ENCODE measurements at places on chromosomes 3 and 15.

GRCh38 chr3:37718632-37719031 lies 143.0 kb upstream of the CTDSPL start:
- DNase-seq, result no peak

- no peak for DNase-seq
Measured at GRCh38 chr15:63188247-63188925, 1.0 kb upstream of the RAB8B start.

DNA sequence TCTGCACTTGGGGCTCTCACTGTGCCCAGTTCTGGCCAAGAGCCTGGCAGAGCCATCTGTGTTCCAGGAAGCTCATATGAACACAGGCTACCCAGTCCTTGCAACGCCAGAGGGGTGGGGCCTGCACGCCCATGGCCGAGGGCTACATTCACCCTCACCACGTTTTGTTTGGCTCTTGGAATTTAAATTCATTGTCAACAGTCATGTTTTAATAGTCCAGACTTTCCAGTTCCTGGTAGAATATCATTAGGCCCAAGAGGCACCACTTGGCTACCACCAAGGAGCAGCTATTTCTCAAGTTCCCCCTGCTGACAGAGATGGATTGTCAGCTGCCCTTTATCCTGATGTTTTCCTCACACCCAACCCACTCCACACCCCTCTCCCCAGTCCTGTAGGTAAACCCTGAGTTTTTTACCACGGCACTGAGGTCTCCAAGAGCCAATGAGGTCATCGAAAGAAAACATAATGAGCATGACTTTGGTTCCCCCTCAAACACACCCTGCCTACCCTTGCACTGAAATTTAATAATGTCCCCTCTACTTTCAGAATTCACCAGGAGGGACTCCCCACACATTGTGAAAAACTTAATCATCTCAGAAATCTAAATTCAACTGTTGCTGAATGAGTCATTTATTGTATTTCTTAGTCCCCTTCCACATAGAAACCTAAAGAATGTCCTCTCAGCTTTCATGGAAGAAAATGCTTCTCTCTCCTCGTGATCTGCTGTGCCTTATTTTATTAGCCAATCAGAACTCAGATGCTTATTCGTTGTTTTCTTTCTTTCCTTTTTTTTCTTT lies 125.1 kb downstream of the SHQ1 start:
- DNase-seq, result peak; percentile 56

DNA sequence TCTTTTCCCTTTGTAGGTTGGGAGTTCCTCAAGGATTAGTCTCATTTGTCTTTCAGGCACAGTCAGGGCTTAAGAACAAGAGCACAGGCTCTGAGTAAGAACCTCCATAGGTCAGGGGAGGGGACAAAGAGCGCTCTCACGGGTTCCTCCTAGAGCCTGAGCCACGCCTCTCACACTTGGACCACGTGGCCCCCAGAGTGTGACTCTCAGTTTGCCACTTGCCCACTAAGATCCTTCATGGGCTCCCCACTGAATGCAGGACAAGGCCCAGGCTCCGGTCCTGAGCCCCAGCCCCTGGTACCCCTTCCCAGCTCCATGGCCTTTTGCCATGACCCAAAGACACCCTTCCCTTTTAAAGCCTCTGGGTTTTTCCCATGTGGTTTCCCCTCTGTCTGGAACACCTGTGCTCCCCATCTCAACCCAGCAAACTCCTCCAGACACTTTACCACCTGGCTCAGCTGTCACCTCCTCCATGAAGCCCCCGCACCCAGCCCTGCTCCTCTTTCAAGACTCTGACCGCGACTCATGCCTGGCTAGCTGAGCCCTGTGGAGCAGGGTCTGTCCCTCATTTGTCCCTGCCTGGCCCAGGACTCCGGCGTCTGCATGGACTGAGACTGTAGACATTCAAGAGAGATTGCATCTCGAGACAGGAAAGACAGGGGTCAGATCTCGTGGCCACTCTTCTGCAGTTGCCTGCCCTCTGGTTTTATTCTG lies 32.7 kb downstream of the IQSEC1 start:
- no peak for DNase-seq

GRCh38 chr15:73530649-73531048 lies 87.7 kb downstream of the REC114 start:
- no peak for DNase-seq

GRCh38 chr15:75867449-75867848 lies 24.2 kb downstream of the UBE2Q2 start:
- no peak for DNase-seq

DNA sequence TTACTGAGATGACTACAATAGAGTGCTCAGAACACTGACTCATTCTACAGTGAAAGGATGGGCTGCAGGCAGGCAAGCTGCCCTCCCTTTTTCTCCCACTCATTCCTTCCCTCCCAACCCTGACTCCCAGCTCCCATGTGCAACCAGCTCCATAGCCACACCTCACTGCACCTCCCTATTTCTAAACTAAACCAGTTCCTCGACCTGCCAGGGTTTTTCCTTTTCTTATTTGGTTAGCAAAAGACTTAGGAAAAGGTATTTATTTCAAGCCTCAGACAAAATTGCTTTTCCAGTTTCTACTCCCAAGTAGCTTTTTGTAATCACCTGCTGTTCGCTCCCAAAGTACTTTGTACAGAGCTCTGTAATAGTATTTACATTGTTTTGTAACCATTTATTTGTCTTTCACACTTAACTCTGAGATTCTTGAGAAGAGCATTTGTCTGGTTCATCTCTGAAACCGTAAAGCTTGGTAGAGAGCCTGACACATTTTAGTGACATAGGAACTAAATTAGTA lies 2.2 kb downstream of the AADAC start:
- DNase-seq, result no peak

GRCh38 chr3:30512576-30512975 lies 93.8 kb upstream of the TGFBR2 start:
- no peak for DNase-seq

DNA sequence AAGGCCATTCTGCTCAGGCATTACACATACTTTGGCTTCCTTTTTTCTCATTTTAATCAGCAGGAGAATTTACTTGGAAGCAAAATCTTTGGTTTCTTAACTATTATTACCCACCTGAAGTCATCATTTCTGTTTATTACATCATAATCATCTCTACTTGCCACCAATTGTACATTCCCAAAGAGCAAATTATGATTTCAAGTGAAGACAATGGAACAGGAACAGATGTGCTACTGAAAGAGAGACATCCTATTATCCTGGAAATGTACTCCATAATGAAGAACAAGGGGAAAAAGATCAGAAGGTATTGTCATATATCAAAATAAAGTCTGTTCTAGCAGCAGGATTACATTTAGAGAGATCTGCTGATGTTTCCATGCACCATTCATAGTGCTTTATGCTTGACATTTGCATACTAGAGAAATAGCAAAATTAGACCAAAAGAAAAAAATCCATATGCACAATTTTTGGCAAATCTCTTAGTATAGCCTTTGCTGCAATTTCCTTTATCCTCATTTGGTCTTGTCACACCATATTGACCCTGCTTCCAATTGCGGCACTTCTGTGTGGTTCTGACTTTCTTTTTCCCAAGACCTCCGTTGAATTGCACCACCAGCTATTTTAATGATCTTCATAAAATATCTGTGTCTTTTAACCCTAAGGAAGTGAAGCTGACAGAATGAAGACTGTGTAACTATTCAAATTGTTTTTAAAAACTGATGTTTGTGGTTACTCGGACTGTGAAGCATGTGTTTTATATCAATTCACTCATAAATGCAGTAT lies 683.8 kb downstream of the ZNF385D start:
- no peak for DNase-seq

DNA sequence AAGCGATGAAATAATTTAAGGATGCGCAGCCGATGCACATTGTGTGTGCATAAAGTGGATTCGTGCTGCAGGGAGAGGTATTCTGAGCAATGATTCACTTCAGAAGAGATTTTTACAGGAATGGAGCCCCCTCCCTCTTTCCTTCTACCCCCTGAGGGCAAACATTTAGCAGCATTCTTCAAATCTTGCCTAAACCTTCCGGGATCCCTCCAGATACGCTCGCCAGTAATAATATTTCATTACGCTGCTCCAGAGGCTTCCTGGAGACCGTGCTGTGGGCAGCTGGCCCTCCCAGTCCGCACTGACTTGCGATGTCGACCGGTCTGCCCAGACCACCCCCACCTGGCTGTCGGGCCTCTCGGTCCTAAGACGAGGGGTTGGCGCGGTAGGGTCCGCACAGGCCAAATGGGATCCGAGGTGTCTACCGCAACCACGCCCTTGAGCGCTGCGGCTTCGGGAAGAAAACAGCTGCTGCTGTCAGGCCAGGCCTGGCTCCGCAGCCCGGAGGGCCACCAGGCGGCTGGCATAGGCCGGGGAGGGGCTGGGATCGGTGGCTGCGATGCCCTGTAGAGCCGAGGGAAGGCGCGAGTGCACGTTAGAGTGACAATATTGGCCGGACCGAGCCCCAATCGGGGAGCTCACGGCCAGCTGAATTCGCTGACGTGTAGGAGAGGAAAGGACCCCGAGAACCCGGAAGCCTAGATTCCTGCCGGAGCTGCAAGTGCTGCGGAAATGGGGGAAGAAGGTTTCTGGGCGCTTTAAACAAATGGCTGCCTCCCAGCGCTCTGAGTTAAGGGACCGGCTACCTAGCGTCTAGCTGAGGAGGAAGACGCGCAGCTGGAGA lies 14.3 kb downstream of the ZIC4 start:
- DNase-seq, result no peak

DNA sequence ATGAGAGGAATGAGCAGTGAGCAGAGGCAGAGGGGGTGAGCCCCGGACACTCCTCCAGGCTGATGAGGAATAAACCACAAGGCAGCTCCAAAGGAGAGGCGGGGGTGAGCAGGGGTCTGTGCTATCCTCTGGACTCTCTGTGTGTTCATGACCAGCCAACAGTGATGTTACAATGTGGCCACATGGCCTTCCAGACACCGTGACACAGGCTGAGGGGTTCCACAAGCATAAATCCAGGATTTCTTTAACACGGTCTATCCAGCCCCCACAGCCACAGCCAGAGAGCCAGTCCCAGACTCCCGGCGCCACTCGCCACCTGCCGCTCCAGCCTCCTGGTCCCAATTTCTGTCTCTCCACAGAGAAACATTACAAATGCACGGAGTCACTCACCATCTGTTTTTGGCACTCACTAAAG lies 24.4 kb downstream of the XXYLT1 start:
- peak; percentile 81 for DNase-seq

- no peak for DNase-seq
Measured at GRCh38 chr3:130699765-130700164, 46.9 kb downstream of the PIK3R4 start.

DNA sequence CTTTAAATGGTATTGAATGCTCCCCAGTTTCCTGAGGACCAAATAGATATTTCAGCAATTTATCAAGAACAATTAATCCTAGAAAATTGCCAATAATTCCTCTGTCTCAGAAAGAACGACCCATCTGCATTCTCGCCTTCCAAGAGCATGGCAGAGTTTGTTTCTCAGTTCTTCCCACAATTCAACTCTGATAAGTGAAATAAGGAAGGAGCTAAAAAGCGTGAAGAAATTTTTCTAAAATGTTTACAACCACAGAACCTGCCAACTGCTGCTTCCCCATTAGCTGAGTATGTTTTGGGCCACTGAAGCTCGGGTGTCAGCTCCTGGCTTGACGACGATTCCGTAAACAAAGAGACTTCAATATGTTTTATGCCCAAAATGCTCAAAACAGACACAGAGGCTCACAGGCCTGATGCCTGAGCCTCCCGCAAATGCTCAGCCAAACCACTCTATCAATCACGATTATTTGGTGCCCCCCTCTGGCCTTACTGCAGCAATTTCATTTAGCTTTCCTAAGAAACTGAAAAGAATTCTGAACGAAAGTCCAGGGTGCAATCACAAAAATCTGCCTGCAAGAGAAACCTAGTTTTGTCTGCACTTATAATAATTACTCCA lies 259.2 kb upstream of the CCDC54 start:
- DNase-seq, result peak; percentile 75

GRCh38 chr3:176587089-176587488 lies 610.2 kb downstream of the TBL1XR1 start:
- DNase-seq, result no peak

DNA sequence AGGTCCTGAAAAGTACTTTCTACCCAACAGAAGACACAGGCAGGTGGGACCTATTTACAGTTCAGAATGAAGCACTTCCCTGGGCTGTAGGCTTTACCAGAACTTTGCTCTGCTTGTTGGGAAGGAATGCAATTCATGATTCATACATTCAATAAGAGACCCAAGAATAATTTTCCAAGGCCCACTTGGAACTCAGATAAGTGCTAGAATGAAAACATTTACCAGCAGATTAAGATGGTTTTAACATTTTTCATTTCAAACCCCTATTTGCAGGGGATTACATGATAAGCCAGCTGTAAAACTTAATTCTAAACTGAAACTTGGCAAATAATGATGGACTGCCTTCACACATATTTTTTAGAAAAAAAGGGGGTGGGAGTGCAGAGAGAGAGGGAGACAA lies 417.2 kb downstream of the ERC2 start:
- no peak for DNase-seq

- DNase-seq, result no peak
Measured at GRCh38 chr3:188220097-188220788, 66.3 kb downstream of the LPP start.

GRCh38 chr3:195247086-195247862 lies 23.7 kb downstream of the XXYLT1 start:
- DNase-seq, result no peak

DNA sequence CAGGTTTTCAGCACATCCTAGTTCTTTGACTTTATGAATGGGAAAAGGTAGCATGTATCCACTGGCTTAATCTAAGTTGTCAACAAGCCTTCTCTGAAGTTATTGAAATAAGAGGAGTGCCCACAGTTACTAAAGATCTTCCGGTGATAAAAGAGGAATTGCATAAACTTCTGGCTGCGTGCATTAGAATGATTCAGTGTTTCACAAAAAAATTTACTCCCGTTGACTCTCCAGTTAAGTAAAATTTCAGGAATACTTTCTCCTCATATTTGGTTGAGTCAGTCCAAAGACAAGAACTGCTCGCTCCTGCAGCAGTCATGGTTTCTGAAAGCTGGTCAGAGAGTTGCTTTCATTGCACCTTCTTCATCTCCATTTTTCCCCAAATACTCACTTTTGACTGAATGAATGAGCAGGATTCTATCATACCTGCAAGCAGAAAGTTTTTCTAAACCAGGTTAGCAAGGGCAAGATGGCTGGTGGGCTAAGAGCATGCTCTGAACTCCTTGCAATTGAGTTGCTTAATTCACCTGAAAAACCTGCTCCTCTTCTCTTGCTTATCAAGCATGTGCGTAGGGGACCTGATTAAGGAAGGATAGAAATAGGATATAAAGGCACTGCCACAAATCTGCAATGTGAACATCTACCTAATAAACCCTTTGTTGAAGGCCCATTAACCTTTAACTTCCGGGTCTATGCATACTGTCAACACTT lies 64.2 kb upstream of the TIMP4 start:
- DNase-seq, result no peak

DNA sequence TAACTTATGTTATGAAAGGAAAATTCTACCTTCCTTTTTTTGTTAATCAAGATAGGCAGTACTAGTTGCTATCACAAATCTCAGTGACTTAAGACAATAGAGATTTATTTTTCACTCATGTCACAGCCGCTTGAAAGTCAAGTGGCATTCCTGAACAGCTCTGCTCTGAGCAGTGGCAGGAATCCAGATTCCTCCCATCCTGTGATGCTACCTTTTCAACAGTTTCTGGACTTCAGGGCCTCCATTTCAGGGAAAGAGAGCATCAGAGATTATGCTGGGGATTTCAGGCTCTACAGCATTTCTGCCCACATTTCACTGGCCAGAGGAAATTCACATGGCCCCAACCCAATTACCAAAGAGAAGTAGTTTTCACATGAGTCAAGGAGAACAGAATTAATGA lies 83.4 kb downstream of the IL1RAP start:
- no peak for DNase-seq

GRCh38 chr15:92570391-92570790 lies 85.2 kb downstream of the FAM174B start:
- DNase-seq, result no peak
